ENCODE measurements at places on chromosomes 7 and 10.

- no peaks in the 10 kb centered on the region for H3K36me3 ChIP-seq
- H3K27me3 ChIP-seq, result no peaks in the 10 kb centered on the region
- DNase-seq, result peak; percentile 23
- no peaks in the 10 kb centered on the region for H3K4me1 ChIP-seq
- no peak overlapping the region for H3K4me3 ChIP-seq
- no peak overlapping the region for H3K27ac ChIP-seq
These were observed 24.7 kb downstream of the VIPR2 start for GRCh38 chr7:159119851-159120539.

DNA sequence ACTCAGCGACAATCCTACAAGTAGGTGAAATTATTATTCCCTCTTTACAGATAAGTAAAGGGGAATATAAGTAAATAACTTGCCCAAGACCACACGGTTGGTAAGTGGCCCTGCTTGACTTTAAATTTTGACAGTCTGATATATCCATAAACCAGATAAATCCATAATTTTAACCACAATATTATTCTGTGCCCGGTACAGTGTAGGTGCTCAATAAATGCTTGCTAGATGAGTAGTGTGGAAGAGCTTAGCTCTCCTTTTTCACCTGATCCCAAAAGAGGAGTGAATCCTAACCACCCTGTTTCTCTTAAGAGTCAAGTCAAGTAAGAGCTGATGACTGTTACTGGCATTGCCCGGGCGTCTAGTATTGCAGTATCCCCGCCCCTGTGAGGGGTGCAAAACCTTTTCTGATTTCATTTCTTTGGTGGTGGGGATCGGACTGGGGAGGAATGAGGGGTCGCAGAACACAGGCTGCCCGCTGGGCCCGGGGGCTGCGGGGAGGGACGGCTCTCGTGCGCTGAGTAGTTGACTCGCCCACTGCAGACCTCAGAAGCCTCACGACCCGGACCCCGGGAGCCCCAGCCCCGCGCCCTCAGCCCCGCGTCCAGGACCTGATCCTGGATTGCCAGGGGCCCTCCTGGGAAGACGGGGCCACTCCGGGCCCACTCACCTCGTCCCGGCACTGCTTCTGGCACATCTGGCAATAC is 490 bp downstream of the KIN start:
- no peak overlapping the region for H3K27ac ChIP-seq
- H3K27me3 ChIP-seq, result no peaks in the 10 kb centered on the region

- H3K27me3 ChIP-seq, result no peaks in the 10 kb centered on the region
- no peaks in the 10 kb centered on the region for H3K4me1 ChIP-seq
- H3K36me3 ChIP-seq, result peaks cover 11% of the 10 kb centered on the region
- no peak overlapping the region for H3K27ac ChIP-seq
These were observed 45.8 kb upstream of the SORBS1 start for GRCh38 chr10:95606922-95607321.

GRCh38 chr10:98589691-98590090 is 143.0 kb upstream of the HPS1 start:
- no peak overlapping the region for H3K27ac ChIP-seq
- H3K4me1 ChIP-seq, result no peaks in the 10 kb centered on the region

DNA sequence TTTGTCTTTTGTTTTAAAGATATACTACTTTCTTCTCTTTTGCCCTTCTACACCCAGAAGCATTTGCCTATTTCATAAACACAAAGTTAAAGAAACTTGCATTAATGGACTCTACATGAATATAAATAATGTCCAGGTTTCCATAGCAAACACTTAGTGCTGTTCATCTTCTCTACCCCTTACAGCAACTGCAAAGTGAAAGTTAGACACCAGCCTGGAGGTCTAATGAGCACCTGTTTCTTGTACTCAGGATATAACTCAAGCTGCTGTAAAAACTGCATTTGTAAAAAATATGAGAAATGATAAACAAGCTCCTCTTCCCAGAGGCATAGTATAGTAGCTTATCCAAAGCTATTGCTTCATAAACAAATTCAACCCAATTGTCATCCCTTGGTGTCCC is 76.0 kb upstream of the RELN start:
- H3K27me3 ChIP-seq, result no peaks in the 10 kb centered on the region
- DNase-seq, result no peak
- no peaks in the 10 kb centered on the region for H3K36me3 ChIP-seq
- H3K4me1 ChIP-seq, result peaks cover 38% of the 10 kb centered on the region

- H3K4me1 ChIP-seq, result peaks cover 37% of the 10 kb centered on the region
- H3K36me3 ChIP-seq, result no peaks in the 10 kb centered on the region
- no peaks in the 10 kb centered on the region for H3K27me3 ChIP-seq
- peak; percentile 81 for DNase-seq
- peak overlapping the region; percentile 42 for H3K4me3 ChIP-seq
These were observed 666 bp downstream of the TMEM139 start for GRCh38 chr7:143285470-143285778.

DNA sequence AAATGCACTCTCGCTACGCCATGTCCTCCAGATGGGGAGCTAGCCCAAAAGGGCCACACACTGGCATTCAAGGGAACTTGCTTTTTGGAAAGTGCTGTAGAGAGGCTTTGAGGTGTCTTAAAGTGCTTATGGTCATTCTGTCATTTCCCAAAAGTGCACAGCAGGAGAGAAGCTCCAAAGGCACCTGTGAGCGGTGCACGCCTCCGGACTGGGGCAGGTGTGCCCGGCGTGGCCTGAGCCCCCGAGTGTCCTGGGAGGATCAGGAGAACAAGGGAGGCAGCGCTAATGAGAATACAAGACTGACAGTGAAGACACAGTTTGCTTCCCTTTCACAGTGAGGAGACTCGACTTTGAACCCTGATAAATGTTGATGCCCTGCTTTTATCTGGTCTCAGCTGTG is 419.0 kb upstream of the MKI67 start:
- H3K4me1 ChIP-seq, result no peaks in the 10 kb centered on the region
- H3K27me3 ChIP-seq, result peaks cover 4% of the 10 kb centered on the region
- H3K27ac ChIP-seq, result no peak overlapping the region
- H3K36me3 ChIP-seq, result no peaks in the 10 kb centered on the region
- no peak overlapping the region for H3K4me3 ChIP-seq

DNA sequence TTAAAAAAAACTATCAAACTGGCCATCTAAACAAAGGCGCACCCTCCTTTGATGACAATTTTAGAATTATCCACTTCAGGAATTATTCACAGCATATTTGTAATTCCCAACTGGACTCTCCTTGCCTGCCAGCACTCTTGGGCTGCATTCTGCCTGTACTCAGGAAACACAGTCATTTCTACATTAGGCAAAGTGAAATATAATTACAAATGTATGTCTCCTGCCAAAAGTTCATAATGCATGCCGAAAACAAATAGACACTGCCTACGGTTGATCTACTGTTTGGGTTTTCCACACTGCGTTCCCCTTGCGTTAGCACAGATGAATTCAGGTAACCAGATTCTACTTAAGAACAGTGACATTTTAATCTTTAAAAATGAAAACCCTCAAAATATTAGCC is 1.9 kb downstream of the HGF start:
- H3K36me3 ChIP-seq, result no peaks in the 10 kb centered on the region
- DNase-seq, result no peak
- H3K4me3 ChIP-seq, result no peak overlapping the region
- no peak overlapping the region for H3K27ac ChIP-seq
- H3K4me1 ChIP-seq, result no peaks in the 10 kb centered on the region
- no peaks in the 10 kb centered on the region for H3K27me3 ChIP-seq

GRCh38 chr7:132234711-132235110 is 341.6 kb downstream of the PLXNA4 start:
- no peaks in the 10 kb centered on the region for H3K27me3 ChIP-seq
- H3K4me3 ChIP-seq, result no peak overlapping the region
- H3K36me3 ChIP-seq, result no peaks in the 10 kb centered on the region
- H3K4me1 ChIP-seq, result peaks cover 4% of the 10 kb centered on the region
- no peak overlapping the region for H3K27ac ChIP-seq
- DNase-seq, result no peak

DNA sequence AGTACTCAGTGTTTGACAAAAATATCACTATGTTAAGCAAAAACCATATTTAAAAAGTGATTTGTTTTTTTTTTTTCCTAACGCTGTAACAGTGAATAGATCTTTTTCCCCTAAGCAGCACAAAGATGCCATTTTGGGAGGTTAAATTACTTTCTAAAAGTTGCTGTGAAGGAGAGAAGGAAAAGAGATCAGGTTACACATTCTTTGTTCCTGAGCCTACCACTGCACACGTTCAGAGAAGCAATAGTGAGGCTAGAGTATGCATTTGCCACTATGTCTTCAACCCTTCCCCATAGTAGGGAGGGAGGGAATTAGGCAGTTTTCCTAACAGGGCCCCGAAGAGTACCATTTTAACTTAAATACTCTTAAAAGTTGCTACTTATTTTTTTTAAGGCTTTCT is 38.9 kb downstream of the BMPR1A start:
- H3K4me1 ChIP-seq, result 0 out of 2 replicates have a peak, but pooled peaks cover 6% of the 10 kb centered on the region
- no peak for DNase-seq
- H3K27ac ChIP-seq, result no peak overlapping the region

Data from Caco-2 (cell line).